ENCODE measurements at places on chromosomes 2 and 18.
A peak's percentile ranks its signal among the peaks of the same experiment; 100 is the strongest.

- no peak for DNase-seq
These were observed 272.9 kb downstream of the PAX3 start for GRCh38 chr2:222025881-222026271.

DNA sequence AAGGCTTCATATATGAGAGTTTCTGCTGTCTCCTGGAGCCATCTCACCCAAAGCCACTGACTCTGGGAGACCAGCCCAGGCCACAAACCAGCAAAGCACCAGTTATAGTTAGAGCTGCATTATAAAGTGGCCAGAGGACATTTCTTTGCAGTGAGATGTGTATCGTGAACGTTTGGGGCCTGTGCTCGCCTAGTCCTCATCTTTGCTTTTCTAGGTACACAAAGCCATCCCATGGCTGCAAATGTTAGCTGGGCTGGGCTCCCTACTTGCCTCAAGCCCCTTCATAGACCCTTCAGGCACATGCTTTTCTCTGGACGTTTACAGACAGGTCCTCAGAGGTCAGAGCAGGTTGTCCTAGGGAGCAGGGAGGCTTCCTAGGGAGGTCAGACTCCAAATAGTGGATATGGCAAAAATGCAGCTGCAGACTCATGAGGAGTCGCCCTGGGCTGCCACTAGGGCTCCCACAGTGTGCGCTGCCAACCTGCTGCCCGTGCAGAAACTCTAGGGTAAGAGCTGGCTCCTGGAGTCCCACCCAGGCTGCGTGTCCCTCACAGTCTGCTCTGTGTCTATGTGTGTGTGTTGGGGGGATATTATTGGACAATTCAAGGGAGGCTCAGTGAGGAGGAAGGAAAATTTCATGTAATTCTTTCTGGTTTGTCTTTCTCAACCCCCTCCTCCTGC lies 141.0 kb downstream of the RPIA start:
- no peak for DNase-seq

DNA sequence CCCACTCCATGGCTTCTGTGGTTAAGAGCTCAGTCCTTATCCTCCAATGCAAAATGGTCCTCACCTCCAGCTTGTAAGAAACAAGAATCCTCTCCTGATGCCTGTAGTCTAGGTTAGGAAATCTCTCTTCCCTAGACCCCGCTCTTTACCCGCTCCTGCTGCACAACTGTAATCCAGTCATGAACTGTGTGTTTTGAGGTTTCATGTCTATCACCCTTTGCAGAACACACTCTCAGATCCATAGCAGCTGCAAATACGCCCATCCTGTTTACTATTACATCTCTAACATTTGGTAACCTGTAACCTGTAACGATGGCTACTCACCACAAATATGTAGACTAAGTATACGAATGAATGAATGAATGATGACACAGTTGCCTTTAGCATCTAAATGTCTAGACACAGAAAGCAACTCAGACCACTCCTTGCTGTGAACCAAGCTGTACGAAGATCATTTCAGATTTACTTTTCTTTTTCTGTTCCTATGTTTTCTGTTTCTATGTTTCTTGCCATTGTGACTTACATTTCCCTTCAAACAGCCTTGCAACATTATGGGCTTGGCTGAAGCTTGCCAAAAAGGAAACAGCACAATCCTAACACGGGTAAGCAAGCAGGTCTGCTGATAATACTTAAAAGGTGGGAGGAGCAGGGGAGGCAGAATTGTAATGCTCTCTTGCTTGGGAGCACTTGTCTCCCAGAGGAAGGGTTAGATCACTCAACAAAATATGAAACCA lies 53.7 kb downstream of the EPHA4 start:
- peak; percentile 12 for DNase-seq

DNA sequence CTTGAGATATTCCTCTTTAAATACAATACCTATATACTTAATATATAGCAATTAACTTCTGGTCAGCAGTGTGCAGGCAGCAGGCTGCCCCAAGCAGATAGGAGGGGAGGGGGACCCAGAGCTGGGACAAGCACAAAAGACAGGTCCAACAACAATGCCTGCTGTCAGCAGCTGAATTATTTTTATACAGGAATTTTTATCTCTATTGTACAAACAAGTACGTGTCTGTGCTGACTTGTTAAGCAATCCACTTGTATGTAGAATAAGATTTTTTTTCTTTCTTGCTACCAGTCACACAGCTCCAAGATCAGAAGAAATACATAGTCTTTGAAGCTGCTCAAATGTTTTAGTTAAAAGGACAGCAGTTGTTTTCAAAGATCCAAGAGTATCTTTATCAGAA lies 16.7 kb downstream of the BCL11A start:
- DNase-seq: peak; percentile 26

- no peak for DNase-seq
These were observed 1420.6 kb upstream of the NXPH2 start for GRCh38 chr2:140200764-140201163.

GRCh38 chr2:157302492-157303099 lies 23.0 kb downstream of the ERMN start:
- peak; percentile 84 for DNase-seq

GRCh38 chr2:170314744-170315447 lies 136.9 kb downstream of the MYO3B start:
- no peak for DNase-seq

GRCh38 chr2:170824526-170825015 lies 7.9 kb downstream of the GAD1 start:
- no peak for DNase-seq

GRCh38 chr18:28127763-28128658 lies 48.9 kb downstream of the CDH2 start:
- DNase-seq: no peak

DNA sequence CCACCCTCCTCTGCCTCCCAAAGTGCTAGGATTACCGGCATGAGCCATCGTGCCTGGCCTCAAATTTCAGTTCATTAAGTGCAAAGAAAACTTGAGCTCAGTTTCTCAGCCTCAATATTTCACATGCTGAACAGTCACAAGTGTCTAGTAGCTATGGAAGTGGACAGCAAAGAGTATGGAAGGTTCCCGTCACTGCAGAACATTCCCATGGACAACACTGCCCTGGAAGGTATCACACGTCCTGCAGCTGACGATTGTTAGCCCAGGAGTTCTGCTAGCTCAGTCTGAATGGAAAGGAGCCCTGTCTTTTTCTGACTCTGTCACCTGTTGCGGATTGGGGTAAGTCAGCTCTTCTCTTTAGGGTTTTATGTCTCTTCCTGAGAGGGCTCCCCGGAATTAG lies 86.2 kb upstream of the PTPRM start:
- DNase-seq: no peak

- DNase-seq: no peak
These were observed 207.6 kb downstream of the ANAPC1 start for GRCh38 chr2:111676291-111676822.

DNA sequence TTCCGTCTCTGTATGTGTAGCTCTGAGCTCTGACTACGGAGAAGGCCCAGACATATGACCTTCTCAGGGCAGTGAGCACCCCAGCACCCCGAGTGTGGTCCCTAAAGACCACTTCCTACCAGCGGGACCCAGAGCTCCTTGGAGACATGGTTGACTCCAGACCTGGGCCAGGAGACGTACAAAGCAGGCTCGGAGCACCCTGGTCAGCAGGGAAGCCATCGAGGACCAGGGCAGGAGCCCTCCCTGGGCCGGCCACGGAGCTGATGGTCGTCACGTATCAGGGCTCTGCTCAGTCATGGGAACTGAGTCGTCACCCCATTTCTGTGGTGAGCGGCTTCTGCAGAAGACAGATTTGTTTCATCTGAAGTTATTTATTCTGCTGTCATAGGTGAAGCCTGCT lies 12.8 kb upstream of the NEU4 start:
- no peak for DNase-seq

GRCh38 chr2:211144974-211145665 lies 588.7 kb downstream of the CPS1 start:
- no peak for DNase-seq

DNA sequence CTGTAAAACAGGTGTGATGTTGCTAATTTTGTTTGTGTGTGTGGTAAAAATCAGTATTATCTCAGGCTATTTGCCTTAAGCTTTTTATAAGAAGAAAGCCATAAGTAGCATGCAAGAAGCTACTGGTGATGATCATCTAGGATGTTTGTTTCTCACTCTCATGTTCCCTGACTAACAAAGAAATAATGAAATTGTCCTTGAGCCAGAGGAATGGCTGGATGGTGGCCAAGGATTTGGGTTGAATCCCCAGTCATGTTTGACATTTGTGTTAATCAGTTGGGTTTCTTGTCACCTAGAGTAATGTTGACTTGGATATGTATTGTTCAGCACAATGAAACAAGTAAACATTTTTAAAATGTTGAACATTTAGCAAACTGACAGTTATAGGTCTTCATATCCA lies 496.8 kb upstream of the ZEB2 start:
- DNase-seq: no peak

DNA sequence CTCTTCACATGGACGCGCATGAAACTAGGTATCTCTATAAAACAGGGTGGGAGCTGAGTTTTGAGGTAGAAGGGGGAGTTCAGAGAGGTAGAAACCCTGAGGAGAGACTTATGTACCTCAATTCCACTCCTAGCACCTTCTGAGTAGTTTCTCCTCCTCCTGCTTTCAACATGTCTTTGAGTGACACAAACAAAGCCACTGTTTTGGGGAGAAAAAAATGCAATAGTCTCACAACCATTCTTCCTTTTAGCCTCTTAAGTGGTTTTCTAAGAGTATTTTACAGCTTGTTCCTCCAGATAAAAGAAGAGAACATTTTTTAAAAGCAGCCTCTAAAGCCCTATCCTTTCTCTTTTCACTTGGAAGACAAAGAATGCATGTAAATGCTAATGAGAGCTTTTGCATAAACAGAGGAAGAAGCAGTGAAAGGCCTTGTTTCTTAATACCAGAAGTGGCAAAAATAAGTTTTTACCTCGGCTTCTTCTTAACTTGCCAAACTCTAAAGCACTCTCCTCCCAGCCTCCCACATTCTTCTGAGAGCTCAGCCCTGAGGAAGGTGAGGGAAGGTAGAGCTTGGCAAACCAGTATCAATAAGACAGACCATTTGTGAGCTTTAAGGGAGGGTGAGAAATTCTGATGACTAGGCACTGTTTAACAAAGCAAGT lies 1304.4 kb upstream of the ACVR2A start:
- no peak for DNase-seq

DNA sequence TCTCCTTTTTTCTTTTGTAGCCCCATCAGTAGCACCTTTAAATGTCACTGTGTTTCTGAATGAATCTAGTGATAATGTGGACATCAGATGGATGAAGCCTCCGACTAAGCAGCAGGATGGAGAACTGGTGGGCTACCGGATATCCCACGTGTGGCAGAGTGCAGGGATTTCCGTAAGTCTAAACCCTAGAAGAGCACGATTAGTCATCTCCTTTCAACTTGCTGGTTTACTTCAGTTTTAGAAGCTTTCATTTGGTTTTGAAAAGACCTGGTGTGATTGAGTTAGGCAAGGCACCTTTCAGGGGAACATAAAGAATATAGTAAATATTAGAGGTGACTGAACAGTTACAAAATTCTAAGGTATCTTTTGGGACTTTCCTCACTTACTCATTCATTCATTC lies 72.2 kb upstream of the TMEM87B start:
- DNase-seq: no peak
